ENCODE measurements at places on chromosomes 13 and 19.

DNA sequence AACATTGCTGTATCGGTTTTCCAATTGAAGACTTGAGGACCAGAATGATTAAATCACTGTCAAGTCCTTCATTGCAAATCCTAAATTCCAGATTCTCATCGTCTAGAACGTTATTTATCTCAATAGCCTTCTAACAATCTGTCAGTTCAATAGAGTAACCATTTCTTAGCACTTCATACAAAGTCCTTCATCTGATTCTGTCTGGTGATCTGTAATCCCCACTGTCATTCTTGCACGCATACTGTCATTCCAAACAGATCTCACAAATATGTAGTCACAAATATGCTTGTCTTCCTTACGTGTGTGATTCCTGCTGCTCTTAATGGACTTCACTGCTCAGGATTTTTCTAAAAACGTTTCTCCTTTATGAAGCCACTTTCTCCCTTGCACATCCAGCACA lies 1197.5 kb downstream of the EFNB2 start:
- DNase-seq = peak; percentile 43

- DNase-seq = peak; percentile 37
Measured at GRCh38 chr19:34128558-34129250, 43.6 kb upstream of the LSM14A start.

DNA sequence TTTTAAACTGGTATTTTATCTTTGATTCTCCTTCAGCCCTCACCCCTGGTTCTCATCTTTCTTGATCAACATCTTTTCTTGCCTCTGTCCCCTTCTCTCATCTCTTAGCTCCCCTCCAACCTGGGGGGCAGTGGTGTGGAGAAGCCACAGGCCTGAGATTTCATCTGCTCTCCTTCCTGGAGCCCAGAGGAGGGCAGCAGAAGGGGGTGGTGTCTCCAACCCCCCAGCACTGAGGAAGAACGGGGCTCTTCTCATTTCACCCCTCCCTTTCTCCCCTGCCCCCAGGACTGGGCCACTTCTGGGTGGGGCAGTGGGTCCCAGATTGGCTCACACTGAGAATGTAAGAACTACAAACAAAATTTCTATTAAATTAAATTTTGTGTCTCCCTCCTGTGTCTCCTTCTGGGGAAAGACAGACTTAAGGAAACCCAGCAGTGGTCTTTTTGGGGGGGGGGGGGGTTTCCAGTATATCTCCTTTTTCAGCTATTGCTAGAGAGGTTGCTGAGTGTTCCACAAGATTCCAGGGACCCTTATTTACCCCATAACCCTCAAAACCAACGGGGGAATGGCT lies 1.5 kb upstream of the RAD23A start:
- DNase-seq = no peak

DNA sequence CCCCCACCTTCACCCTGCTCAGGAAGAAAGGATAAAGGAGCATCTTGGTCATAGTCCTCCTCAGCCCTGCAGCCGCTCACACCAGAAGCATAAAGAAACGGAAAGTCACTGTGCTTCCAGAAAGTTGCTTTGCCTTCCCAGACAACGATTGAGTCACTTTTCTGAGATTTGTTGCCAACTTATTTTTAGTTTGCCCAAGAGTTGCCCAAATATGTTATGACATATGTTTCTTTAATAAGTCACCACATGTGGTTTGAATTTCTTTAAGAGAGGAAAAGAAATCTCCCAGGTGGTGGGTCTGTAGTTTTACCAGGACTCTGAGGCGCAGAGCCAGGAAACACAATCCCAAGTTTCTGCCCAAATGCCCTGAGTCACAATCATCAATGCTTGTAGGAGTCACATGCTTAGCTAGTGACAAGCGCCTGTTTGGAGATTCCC lies 63.4 kb upstream of the LRCH1 start:
- DNase-seq = peak; percentile 94

DNA sequence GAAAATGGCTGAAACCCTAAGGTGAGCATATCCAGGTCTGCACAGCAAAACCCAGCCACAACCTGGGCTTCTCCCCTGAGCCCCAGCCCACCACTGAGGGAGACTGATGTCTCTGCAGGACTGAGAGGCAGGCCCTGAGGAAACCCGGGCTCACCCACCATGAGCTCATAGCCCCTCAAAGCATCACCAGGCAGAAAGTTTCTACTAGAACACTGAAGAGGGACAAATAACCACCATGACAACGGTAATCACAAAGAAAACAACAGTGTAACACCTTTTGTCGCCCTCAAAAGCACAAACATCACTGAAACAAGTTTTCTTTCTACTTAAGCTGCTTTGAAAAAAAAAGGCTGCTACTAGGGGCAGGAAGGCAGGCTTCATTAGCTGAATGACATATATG lies 29.8 kb downstream of the TSHZ3 start:
- DNase-seq = no peak

DNA sequence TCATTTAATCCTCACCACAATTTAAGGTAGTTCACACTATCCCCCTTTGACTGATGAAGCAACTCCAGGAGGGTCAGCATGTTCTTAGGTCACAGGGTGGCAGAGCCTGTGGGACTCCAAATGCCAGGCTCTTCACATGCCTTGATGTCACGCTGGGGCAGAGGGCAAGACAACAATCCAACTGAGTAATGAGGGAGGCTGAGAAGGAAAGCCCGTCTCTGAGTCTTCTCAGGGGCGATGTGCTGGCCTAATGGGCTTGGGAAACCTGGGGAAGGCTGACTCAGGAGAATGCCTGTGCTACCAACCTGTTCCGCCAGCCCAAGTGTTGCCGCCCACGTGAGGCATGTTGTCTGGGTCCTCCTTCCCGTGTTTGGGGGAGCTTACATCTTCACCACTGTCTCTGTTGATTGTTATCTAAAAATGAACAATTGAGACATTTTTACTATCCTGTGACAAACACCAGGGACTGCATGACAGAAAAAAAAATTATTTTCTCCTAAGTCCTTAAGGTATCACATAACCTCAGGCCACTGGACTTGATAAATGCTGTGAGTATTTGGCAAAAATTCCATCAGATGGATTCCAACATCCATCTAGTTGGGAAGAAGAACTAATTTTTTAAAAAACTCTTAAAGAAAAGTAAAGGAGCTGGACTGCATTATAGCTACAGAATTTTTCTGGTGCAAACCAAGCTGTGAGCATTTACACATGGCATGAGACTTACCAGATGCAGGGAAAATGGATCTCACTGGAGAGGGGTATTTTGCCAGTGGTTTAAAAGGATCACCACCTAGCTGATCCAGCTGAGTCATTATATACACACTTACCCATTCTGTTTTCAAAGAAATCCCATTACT lies 157.5 kb downstream of the RGCC start:
- peak; percentile 16 for DNase-seq

GRCh38 chr19:16073988-16074387 lies 2.3 kb upstream of the TPM4 start:
- no peak for DNase-seq

DNA sequence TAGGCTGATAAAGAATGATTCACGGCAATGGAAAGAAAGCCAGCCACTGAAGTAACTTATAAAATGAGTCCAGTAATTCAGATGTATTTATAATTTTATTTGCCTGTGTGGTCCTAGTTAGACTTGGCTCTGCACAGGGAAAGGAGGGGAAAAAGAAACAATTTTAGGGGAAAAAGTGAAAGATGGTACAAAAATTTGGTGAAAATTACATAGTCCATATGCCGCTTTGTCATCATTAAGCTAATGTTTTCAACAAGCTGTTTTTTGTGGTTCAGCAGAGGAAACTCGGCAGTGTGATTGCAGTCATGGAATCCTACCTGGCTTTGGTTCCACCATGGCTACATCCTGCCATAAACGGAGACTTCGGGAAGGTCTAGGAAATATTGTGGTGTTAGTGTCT lies 301.9 kb downstream of the ATP8A2 start:
- no peak for DNase-seq

DNA sequence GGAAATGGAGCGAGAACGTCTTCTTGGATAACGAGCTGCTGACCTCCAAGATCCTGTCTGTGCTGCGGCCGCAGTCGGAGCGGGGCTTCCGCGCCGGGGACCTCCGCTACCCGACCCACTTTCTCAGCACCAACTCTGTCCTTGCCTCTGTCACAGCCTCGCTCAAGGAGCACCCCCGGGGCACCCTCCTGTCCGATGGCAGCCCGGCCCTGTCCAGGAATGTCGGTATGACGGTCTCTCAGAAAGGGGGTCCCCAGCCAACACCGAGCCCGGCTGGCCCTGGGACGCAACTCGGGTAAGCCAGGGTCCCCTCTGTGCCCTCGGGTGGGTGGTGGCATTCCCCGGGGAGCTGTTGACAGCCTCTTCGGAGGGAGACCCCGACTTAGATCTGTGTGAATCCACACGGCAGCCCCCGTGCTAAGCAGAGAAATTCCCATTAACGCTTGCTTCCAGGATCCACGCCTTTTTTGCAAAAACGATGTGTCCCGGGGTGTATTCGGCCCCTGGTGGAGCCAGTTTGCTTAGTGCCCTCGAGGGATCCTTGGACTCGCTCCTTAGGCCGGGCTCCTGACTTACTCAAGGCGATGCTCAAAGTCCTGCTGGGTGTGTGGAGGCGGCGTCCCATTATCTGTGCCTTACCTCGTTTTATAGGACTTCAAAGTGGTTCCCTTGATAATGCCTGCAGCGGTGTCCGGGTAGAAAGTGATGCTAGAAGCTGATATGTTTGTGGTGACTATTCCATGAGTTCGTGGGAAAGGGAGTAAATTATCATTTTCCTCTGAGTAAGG lies 48.5 kb downstream of the PEX11G start:
- DNase-seq = no peak

DNA sequence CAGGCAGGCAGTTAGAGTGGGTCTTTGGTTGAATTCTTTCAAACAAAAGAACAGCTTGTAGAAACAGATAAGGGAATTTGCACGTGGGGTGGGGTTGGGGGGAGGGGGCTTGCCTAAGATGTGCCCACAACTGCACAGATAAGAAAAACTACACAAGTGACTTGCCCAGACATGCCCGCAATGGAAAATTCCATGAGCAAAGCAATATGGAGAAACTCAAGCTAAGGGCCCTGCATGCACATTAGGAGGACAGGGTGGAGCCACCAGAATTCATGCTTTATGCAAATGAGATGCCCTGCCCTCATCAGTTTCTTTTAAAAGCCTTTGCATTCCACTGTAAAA lies 755.6 kb upstream of the MIR17HG start:
- DNase-seq = no peak

DNA sequence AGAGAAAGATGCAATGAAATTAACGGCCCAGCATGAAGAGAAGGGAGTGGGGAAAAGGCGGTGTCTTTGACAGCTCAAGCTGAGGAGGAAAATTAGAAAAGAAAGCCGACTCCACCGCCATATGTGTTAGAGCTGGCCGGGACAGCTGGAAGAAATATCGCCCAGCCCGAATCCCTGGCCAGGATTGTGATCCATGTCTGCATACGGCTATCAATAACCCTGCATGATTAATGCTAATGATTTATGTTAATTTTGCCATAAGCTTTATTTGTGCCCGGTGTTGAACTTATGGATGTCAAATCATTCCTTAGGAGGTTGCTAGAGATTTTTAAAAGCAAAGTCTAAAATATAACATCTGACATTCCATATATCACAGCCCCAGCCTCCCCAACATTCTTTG lies 263.4 kb upstream of the ZNF507 start:
- no peak for DNase-seq

DNA sequence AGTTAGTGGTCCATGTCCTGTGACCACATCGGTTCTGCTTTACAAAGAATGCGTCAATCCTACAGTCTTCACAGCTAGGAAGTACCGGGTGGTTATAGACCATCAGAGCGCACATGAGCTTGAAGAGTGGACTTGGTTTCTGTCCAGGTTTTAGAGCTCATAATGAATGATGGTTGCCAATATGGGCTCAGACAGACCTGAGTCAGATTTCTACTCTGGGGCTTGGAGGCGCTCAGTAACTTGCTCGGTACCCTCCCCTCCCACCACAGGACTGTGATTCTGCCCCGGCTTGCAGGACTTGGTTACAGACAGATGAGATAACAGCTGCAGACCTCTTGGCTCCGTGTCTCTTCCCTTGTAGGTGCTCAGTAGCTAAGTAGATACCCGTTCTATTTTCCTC lies 284.7 kb downstream of the TSHZ3 start:
- peak; percentile 37 for DNase-seq

DNA sequence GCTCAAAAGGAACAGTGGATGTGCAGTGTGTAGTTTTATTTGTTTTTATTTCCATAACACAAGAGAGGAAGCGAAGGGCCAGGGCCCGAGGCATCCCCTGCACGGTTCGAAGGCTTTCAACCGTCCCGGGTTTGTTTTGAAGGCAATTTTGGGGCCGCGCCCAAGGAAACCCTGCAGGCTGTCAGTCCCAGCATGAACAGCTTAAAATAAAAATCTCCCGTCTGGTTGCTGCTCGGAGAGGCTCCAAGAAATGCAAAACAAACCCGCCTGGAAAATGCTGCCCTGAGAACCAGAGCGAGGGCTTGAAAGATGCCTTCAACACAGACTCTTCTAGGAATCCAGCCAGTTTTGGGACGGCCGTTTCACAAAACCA lies 16.0 kb downstream of the LSM4 start:
- no peak for DNase-seq

DNA sequence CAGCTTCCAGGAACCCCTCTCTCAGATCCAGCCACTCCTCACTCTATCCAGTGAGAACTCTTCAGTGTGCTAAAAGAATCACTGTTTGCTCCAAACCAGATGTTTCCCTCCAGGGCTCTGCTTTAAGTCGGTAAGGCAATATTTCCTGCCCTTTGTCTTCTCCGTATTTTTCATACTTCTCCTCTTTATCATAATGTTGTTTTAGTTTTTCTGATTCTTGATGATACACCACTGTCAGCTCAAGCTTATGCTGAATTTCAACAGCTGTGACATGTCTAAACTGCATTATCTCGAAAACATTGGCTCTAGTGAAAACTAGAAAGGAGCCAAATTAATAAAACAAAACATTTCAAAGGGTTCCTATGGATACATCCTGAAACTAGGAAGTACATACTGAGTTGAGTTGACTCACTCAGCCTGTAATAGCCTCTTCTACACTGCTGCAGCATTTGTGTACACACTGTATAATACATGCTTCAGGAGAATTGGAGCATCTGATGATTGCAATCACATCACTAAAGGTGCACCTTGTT lies 39.8 kb downstream of the GPR180 start:
- peak; percentile 71 for DNase-seq

DNA sequence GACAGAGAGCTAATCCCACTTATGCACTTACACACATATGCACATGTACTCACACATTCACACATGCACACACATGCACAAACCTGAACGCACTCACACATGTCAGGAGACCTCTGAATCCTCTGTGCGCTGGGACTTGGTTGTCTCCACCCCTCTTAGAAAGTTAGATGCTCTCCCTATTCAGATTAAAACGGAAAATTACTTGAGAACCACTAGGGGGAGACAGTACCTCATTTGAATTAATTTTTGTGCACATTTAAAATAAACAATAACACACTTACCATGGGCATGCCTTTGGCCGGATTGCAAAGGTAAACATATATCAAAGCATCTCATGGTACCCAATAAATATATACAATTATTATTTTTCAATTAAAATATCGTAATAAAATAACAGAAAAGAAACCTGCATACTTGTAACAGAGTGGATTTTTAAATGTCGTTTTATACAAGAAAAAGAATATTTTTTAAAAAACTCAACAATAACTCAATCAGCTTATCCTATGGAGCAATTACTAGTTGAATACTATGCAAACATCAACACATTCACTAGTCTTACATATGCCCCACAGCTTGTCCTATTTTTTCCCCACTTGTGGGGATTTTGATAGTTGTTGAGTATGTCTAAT lies 9.5 kb upstream of the LILRB4 start:
- no peak for DNase-seq

Data from fibroblast of skin of right biceps (primary cell).